ENCODE measurements at places on chromosomes 1 and 21.

DNA sequence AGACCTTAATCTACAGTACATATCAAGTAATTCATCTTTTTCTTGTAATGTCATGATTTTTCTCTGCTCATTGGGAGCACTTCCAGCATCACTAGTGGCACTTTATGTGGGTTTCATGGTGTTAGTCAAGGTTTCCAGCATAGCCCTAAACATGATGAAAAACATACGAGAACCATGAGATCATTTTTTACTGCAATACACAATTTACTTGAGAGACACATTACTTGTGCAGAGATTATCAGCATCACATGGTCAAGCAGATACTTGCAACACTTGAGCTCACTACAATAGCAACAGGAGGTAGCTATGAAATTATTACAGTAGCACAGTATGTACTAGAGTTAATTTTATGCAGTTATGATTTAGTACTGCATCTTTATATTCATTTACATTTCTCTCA, 36.4 kb downstream of the ITGB3BP start:
- DNase-seq, result no peak

GRCh38 chr1:11384170-11384554, 94.8 kb upstream of the DISP3 start:
- DNase-seq, result peak; percentile 34

- no peak for DNase-seq
These were observed 61.2 kb upstream of the MAP10 start for GRCh38 chr1:232743999-232744398.

GRCh38 chr1:59687081-59687480, 127.7 kb upstream of the HOOK1 start:
- DNase-seq, result no peak

GRCh38 chr1:22339237-22339636, 112.4 kb upstream of the ZBTB40 start:
- no peak for DNase-seq

DNA sequence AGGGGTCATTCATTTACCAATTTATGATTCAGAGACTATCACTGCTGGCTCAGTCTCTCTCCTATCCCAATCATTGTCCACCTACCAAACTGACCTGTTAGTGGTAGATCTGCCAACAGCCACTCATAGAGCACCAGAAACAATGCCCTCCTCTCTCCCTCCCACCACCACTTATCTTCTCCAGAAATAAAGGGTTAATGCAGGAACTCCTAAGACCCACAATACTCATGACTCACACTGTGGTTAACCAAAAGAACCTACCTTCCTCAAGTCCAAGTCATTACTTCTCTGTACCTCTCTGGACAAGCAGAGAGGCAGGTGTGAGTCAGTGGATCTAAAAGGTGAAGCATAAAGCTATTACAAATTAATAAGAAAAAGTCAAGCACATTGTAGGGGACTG, 40.9 kb upstream of the CAMK1G start:
- DNase-seq, result peak; percentile 21

- DNase-seq, result peak; percentile 37
These were observed 102.0 kb downstream of the DIRAS3 start for GRCh38 chr1:67948151-67949080.

DNA sequence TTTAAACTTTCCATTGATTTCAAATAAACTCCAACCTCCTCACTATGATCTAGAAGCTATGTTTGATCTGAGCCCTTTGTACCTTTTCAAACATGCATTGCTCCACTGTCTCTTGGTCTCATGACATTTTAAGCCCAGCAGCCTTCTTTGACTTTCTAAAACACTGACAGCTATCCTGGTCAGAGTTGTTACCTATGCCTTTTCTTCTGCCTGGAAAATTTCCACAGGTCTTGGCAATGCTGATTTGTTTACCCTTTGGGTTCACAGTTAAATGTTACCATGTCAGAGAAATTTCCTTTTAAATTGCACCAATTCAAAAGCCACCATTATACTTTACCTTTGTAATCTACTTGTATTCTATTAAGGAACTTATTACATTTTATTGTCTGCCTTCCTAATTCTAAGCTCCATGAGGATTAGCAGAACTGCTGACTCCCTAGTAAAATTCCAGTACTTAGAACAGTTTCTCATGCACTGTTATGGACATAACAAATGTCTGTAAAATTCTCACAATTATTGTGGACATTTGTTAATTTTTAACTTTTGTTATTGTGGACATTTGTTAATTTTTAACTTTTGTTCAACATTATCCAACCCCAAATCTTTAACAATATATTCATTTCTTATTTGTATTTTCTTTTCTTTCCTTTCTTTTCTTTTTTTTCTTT, 1064.4 kb downstream of the NCAM2 start:
- no peak for DNase-seq

GRCh38 chr1:209455661-209456358, 127.7 kb upstream of the CAMK1G start:
- DNase-seq, result no peak

DNA sequence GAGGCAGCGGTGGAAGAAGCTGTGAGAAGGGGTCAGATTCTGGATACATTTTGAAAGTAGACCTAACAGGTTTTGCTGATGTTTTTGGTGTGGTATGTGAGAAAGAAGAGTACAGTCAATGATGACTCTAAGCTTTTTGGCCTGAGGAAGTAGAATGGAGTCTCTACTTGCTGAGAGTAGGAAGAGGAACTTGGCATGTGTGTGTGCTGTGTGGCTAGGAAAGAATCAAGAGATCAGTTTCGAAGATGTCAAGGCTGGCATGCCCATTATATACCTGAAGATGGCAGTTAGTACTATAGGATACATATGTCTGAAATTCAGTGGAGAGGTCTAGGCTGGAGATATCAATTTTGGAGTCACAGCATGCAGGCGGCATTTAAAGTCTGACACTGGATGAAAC, 64.4 kb downstream of the MAB21L3 start:
- no peak for DNase-seq

DNA sequence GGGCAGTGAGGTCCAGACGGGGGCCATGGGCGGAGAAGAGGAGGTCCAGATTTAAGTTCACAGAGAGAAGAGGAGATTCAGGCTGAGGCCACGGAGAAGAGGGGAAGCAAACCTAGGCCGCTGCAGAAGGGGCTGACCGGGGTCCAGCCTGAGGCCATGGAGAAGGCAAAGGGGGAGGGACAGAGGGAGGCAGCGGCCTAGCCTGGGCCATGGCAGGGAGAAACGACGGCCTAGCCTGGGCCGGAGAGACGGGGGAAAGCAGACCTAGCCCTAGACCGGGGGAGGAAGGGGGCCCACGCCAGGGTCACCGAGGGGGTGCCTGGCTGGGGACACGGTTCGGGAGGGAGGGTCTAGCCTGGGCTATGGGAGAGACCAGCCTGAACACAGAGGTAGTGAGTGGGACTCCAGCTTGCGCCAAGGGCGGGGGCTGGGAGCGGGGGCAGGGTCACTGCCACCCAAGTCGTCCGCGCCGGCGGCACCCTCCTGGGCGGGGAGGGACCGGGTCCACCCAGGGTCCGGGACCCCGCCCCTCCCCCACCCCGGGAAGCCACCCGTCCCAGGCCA, 459 bp downstream of the CAPZB start:
- DNase-seq, result no peak

GRCh38 chr1:75053207-75053606, 81.0 kb upstream of the LHX8 start:
- DNase-seq, result no peak

GRCh38 chr21:35100349-35100811, 51.3 kb upstream of the RUNX1 start:
- DNase-seq, result no peak

- no peak for DNase-seq
These were observed 51.8 kb downstream of the UTP25 start for GRCh38 chr1:209879539-209879938.

DNA sequence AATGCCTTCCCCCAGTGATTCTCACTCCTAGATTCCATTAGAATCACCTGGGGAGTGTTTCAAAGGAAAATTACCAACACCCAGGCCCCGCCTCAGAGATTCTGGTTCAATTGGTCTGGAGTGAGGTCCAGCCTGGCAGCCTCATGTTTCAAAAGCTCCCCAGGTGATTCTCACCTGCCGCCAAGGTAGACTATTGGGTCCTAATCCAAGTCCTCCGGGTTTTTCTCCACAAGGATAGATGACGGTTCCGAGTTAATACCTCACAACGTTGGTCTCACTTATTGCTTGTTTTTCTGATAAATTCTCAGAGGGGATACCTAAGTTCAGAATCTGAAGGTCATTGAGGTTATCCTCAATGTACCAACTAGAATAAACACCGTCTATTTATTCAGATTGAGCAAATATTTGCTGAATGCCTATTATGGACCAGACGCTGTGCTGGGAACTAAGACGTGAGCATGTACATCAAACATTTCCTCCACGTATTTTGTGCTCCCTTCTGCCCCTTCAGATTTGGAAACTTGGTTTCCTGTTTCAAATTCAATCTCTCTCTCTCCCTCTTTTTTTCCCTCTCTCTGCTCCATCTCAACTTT, 97.5 kb downstream of the SEC16B start:
- no peak for DNase-seq

- no peak for DNase-seq
These were observed 158.4 kb downstream of the ACTL8 start for GRCh38 chr1:17913326-17914115.
